ENCODE measurements at places on chromosomes 7 and 10.

GRCh38 chr10:78491812-78492211 lies 458.1 kb downstream of the RPS24 start:
- DNase-seq, result no peak

DNA sequence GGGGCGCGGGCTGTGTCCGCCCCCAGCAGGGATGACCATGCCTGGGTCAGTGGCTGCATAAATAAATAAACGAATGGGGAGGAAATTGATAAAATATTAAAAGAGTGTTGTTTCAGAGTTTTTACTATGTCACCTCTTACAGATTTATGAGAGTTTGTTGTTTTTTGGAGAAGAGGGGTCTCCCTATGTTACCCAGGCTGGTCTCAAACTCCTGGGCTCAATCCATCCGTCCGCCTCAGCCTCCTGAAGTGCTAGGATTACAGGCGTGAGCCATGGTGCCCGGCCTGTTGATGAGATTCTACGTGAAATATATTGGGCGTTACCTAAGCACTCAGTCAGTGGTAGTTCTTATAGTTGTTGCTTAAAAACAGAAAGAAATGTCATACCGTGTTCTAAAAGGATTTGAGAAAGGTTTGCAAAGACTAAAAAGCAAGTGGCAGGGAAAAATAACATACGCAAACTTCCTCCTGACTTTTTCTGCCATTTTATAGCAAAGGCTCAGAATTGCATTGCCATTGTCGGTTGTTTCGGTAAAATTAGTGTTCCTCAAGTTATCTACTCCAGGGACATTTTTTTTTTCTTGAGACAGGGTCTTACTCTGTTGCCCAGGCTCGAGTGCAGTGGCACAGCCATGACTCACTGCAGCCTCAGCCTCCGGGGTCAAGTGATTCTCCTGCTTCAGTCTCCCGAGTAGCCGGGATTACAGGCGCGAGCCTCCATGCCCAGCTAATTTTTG lies 39.5 kb upstream of the FOXK1 start:
- no peak for DNase-seq

GRCh38 chr10:116602648-116603400 lies 12.1 kb downstream of the PNLIPRP1 start:
- no peak for DNase-seq

DNA sequence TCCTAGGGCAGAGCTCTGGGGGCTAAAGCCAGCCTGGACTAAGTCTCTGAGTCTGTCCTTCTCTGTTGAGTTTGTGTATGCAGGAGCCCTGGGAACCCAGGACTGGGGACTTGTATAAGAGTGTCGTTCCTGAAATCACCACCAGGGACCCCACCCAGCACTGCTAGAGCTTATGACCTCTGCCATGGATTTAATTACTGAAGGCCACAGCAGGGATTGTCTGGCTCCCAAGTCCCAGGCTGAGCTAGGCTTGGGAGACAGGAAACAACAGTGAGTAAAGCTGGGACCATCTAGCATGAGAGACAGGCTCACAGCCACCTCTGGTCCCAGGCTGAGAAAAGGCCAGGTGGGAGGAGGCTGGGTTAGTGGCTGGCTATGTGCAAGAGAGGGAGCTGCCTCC lies 1.4 kb upstream of the TSPAN15 start:
- DNase-seq, result peak; percentile 25

DNA sequence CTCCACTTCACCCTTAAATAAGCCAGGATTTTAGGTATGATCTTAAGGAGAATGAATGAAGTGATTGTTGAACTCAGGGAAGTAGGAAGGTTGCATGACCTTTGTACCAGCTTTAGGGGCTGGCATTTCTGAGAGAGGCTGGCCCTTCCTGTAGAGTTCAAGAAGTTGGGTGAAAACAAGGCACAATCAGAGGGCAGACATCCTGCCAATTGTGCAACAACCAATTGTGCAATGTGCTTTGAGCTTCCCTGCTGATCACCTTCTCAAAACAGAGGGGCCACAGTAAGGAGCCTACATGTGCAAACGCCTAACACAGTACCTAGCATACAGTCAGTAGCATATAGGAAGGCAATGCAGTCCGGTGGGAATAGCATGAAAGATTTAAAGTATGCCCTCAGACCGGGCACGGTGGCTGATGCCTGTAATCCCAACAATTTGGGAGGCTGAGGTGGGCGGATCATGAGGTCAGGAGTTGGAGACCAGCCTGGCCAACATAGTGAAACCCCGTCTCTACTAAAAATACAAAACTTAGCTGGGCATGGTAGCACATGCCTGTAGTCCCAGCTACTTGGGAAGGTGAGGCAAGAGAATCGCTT lies 5.4 kb downstream of the CPVL start:
- no peak for DNase-seq

- DNase-seq, result no peak
Measured at GRCh38 chr7:69885431-69885830, 287.2 kb downstream of the AUTS2 start.

All from hypothalamus (tissue), 51 donors.